ENCODE measurements at places on chromosomes 7 and 10.

GRCh38 chr7:36861656-36862055, 137.4 kb upstream of the AOAH start:
- H3K36me3 ChIP-seq, result no peaks in the 10 kb centered on the region
- no peaks in the 10 kb centered on the region for H3K27me3 ChIP-seq
- no peak overlapping the region for H3K4me3 ChIP-seq

- DNase-seq, result no peak
- H3K4me3 ChIP-seq, result no peak overlapping the region
- H3K36me3 ChIP-seq, result peaks cover 1% of the 10 kb centered on the region
Measured at GRCh38 chr7:128755075-128755818, 16.1 kb downstream of the CALU start.

DNA sequence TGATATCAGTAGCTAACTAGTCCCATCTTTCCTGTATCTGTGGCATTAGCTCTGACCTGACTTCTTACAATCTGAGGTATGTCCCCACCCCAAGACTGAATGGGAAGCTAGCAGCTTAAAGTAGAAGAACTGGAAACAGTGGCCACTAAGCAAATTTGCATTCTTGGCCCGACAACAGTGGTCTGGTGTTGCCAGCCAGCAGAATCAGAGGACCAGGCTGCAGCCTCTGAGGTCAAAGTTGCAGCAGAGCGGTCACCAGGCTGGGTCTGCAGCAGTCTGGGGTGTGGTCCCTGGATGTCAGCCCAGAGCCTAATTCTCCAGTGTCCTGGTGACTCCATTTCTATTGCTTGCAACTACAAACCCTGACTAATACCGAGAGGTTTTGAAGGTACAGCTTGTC, 26.3 kb downstream of the FAM107B start:
- H3K27me3 ChIP-seq, result no peaks in the 10 kb centered on the region
- peak; percentile 50 for DNase-seq
- no peaks in the 10 kb centered on the region for H3K36me3 ChIP-seq
- H3K27ac ChIP-seq, result no peak overlapping the region
- no peak overlapping the region for H3K4me3 ChIP-seq
- H3K4me1 ChIP-seq, result peaks cover 11% of the 10 kb centered on the region

DNA sequence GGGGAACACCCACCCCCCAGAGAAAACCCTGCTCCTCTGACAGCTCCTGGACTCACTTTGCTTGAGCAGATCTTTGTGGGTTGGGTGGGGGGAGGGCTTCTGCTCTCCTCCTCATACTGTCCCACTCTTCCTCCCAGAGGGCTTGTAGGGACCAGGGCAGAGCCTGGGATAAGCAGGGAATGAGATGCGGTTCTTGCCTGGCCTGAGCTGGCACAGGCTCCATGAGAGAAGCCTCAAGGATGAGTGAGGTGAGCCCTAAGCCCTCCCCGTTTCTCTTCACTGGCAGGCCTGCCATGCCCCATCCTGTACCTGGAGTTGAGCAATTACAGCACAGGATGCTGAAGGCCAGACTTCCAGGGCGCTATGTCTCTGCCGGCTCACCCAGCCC, 134.7 kb downstream of the ADAM12 start:
- peaks cover 4% of the 10 kb centered on the region for H3K4me1 ChIP-seq
- no peak overlapping the region for H3K4me3 ChIP-seq
- H3K27me3 ChIP-seq, result no peaks in the 10 kb centered on the region
- H3K27ac ChIP-seq, result no peak overlapping the region
- DNase-seq, result no peak

DNA sequence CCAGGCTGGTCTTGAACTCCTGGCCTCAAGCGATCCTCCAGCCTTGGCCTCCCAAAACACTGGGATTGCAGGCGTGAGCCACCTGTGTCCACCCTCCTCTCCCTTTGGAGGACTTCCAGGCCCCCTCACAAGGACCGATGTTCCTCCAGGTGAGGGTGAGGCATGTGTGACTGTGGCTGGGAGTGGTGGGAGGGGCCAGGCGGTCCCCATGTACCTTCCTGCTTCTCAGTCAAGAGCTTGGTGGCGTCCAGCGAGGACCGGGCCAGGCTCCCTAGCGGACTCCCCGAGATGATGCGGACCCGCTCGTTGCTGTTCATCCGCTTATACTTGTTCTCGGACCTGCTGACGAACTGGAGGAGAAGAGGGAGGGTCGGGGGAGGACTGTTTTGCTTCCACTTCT, 70.9 kb upstream of the GNA12 start:
- H3K36me3 ChIP-seq, result no peaks in the 10 kb centered on the region
- H3K27ac ChIP-seq, result no peak overlapping the region
- no peaks in the 10 kb centered on the region for H3K27me3 ChIP-seq
- no peaks in the 10 kb centered on the region for H3K4me1 ChIP-seq
- no peak for DNase-seq

All from Caco-2 (cell line).